ENCODE measurements at places on chromosomes 16 and 17.

DNA sequence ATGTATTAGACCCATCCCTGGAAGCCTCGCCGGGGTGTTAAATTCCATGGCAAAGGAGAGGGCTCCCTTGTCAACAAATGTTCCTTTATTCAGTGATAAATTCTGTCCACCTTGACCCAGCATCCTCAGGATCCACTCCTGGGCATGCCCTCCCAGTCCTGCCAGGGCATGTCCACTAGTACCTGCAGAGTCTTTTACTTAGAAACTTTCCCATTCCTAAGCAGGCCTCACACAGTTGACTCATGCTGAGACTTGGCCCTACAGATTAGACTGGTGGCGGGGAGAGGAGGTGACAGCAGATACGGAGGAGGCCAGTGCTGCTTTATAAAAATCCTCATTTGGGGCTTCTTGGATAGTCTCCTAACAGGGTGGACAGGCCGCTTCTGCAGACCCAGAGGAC is 88.8 kb downstream of the CYLD start:
- DNase-seq = no peak

- no peak for DNase-seq
Measured at GRCh38 chr16:87125206-87126155, 191.7 kb downstream of the C16orf95 start.

DNA sequence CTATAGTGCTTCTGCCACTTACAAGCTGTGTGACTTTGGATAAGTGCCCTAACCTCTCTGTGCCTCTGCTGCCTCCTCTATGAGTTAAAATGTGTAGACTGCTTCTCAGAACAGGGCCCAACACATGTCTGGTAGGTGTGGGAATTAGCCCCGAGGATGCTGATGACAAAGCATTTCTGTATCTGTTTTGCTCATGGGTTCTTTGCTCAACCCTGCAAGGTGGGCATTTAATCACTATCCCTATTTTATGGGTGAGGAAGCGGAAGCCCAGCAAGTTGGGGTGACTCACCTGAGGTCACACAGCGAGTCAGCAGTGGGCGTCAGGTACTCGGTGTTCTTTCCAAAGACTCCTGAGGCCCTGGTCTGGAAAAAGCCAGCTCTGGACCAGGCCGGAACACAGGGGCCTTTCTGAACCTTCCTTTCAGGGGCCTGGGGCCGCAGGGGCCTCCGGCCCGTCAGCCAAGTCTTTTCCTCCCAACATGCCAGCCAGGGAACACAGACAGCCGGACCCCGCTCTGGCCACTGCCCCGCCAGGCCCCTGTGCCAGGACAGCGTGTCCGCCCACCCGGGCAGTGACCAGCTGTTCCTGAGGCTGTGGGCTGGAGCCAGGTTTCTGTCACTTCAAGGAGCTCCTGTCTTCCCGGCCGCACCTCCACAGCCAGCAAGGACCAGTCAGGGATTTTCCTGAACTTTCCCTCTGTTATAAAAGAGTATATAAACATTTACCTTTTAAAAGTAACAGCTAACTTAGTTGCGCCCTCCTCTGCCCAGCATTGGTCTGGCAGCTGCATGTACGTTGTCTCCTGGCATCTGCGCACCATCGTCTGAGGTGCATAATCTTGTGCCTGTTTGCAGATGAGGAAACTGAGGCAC is 62.5 kb downstream of the SREBF1 start:
- no peak for DNase-seq

- DNase-seq = no peak
Measured at GRCh38 chr16:67517155-67517445, 11.5 kb upstream of the RIPOR1 start.

GRCh38 chr16:77277141-77277540 is 77.9 kb downstream of the SYCE1L start:
- DNase-seq = no peak

GRCh38 chr16:11232852-11233726 is 22.9 kb downstream of the SOCS1 start:
- DNase-seq = peak; percentile 93

DNA sequence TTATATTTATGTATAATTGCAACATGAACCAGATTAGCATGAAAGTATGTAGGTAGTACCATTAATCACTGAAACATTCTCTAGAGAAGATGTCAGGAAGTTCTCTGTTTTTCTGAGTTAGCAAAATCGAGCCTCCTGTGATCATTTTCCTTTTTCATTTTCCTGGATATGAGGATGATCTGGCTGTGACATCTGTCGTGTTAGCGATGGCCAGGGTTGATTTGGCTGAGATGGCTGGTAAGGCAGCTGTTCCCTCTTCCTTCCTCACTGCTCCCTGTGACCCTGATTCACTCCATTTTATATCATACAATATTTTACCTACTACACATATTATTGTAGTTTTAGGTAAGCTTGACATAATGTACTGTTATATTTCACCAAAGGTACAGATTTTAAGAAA is 10.3 kb downstream of the CNTNAP4 start:
- no peak for DNase-seq

DNA sequence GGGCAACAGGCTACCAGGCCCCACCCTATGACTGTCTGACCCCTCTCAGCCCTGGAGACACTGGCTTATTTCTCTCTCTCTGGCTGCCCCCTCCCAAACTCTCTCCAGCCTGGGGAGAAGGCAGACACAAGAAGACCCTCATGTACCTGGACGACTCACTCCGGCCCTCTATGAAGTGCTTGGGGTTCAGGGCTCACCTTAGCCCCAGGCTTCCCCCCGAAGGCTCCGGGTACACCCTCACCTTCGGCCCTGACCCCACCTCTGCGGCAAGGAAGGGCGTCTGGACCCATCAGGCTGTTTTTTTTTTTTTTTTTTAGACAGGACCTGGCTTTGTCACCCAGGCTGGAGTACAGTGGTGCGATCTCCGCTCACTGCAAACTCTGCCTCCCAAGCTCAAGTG is 906 bp upstream of the CARMIL2 start:
- no peak for DNase-seq

DNA sequence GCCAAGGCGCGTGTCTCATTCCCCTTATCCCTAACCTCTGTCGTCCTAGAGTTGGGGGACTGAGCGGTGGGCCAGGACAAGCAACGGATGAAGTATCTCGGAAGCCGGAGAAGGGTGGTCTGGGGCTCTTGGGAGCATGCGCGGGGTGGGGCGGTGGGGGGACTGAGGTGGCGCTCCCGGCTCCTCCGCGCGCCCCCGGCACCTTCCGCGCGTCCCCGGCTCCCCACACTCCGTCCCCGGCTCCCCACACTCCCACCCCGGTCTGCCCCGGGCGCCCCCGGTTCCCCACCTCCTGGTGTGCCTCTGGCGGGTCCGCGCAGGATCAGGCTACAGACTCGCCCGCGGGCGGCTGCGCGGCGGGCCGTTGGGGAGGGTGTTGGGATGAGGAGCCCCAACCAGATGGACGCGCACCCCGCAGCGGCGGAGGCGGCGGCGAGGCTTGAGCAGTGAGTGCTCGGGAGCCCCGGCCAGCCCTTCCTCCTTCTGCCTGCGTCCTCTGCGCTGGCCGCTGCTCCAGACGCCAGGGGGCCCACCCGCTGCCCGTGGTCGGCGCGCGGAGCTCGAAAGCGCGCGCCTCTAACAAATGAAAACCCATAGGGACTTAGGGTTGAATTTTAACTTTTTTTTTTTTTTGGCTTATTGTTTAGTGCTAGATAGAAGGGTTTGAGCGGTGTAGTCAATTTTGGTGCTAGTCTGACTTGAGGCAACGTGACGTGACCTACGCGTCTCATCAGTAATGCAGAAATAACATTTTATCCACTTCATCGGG is 5.6 kb upstream of the CRYM start:
- DNase-seq = no peak

- DNase-seq = no peak
Measured at GRCh38 chr16:89290472-89290871, 73.0 kb downstream of the ZNF778 start.

GRCh38 chr16:17459903-17460521 is 10.7 kb downstream of the XYLT1 start:
- DNase-seq = no peak

GRCh38 chr17:34760931-34761495 is 181.6 kb downstream of the TMEM132E start:
- DNase-seq = no peak

GRCh38 chr17:42548993-42549755 is 3.5 kb upstream of the HSD17B1 start:
- no peak for DNase-seq

DNA sequence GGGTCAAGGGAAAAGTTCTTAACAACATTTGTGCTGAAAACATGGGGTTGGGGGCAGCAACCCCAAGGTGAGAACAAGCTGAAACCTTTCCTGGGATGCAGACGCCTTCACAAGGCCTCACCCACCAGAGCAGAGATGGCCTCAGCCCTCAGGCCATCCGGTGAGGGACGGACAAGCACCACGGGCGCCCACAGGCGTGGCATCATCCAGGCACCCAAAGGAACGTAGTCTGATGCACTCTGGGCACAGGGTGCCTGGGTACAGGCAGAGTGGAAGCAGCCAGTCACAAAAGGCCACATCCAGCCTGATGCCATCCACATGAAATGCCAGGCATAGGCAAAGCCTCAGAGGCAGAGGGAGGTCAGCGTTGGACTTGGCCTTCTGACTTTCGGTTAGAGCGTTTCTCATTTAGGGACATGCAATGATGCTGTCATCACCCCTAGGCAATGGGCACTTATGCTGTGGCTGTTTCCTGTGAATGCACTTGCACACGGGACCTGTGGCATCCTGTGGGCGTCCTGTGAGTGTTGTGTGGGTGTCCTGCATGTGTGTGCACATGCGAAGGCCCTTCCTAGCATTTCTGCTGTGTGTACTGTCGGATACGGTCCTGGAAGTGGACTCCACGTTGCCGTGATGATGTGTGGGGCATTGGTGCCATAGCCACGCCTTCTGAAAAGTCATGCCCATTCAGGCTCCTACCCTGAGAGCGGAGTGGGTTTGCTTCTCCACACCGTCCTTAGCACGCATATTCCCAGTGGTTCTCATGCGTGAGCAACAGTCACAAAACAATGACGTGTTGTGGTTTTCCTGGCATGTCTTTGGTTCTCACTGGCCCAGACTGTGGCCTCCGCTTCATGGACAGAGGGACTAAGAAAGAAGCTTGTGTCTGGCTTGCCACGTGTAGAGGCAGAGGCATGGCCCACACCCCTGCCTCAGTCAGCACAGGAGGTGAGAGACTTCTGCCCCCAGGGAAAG is 52.7 kb upstream of the ZNF469 start:
- no peak for DNase-seq

DNA sequence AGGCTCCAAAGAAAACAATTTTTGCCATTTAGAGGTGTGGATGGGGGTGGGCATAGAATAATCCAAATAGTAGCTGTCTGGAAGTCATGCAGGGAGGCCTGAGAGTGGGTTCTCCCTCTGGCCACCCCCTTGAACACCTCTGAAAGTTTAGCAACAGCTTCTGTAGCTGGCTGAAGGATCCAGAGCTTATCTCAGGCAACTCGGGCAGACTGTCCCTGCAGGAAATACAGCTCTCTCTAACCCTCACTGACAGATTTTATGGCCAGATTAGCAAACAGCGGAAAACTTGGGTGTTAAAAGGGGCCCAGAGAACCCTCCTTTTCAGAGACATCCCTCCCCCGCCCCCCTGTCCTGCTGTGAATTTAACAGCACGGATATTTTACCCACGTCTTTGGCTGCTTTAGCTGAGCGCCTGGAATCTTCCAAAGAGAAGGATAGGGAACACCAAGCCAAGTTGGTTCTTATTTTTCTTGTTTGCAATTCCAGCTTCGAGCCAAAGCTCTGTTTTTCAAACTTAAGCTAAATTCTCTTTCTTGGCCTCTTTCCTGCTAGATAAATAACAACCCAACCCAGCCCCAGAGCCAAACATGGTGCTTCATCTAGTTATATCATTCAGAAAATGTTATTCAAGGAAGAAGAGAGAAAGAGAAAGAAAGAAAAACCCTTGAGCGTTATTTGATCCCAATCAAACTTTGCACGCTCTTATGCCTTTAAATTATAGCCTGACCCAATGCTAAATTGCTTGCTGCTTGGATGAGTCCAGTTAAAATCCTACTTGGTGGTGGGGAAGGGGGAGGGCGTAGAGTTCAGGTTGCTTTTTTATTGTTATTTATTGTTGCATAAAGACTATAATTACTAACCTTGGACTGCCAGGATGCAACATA is 2.3 kb upstream of the HOXB2 start:
- no peak for DNase-seq

DNA sequence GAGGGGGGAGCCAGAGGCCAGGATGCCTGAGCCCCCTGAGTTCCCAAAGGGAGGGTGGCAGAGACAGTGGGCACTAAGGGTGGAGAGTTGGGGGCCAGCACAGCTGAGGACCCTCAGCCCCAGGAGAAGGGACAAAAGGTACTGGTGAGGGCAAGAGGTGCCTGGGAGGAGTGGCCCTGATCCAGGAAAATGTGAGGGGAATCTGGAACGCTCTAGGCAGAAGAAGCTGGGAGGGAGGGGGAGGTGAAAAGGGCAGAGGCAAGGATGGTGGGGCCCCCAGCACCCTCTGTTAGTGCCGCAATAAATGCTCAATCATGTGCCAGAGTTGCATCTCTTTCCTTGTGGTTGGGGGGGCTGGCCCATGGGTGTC is 1.1 kb downstream of the TCAP start:
- DNase-seq = no peak

- no peak for DNase-seq
Measured at GRCh38 chr17:7186241-7186640, 7.1 kb upstream of the ASGR1 start.

DNA sequence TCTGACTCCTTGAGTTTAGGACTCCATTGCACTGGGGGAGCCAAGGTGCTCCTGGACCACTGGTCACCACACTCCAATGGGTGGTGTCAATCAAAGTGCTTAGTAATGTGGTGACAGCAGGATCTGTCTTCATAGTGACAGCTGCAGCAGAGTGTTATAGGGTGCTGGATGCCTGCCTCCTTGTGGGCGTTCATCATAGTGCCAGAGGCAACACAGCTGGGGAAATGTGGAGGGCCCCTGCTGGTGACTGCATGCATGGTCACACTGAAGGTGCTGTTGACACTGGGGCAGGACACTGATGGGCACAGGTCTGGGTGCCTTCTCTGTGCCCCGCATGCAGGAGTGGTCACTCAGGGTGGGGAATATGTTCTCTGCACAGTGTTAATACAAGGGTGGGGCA is 177.5 kb upstream of the CDH8 start:
- no peak for DNase-seq

- no peak for DNase-seq
Measured at GRCh38 chr17:8712698-8713097, 31.9 kb downstream of the CCDC42 start.

- DNase-seq = no peak
Measured at GRCh38 chr17:30368912-30369720, 9.6 kb upstream of the CPD start.

GRCh38 chr16:85089525-85089924 is 22.7 kb downstream of the CIBAR2 start:
- no peak for DNase-seq

GRCh38 chr16:67364600-67365235 is 28.6 kb downstream of the TPPP3 start:
- DNase-seq = no peak

- peak; percentile 15 for DNase-seq
Measured at GRCh38 chr17:47810200-47810821, 11.3 kb downstream of the OSBPL7 start.

DNA sequence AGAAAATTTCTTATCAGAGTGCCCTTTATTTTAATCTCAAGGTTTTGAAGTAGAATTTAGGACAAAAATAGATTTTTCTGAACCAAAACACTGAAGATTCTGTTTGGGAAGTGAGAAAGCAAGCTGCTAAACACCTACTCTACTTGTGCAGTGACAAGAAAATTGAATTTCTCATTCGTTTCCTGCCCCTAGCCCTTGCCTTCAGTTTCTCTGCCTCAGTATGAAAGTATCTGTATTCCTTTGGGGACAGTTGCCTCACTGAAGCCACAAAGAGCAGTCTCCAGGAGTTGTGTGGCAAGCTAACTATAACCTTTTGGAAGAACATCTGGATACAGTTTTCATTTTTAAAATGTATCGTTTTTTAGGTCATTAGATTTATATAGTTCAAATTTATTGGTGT is 19.7 kb downstream of the MOSMO start:
- DNase-seq = no peak

GRCh38 chr16:84559311-84559932 is 55.0 kb upstream of the MEAK7 start:
- no peak for DNase-seq

All from stimulated activated CD4-positive, alpha-beta T cell treated with anti-CD3 and anti-CD28 coated beads, TNF-alpha, amount 100 ng/mL, for 48 hours (primary cell).